ENCODE measurements at places on chromosomes 4 and X.

- no peak for DNase-seq
These were observed 378.1 kb upstream of the FTHL17 start for GRCh38 chrX:31449965-31450364.

GRCh38 chrX:101550751-101551379 lies 518 bp downstream of the ARMCX1 start:
- DNase-seq, result no peak

GRCh38 chr4:117965622-117966021 lies 68.7 kb upstream of the NDST3 start:
- DNase-seq, result peak; percentile 5

DNA sequence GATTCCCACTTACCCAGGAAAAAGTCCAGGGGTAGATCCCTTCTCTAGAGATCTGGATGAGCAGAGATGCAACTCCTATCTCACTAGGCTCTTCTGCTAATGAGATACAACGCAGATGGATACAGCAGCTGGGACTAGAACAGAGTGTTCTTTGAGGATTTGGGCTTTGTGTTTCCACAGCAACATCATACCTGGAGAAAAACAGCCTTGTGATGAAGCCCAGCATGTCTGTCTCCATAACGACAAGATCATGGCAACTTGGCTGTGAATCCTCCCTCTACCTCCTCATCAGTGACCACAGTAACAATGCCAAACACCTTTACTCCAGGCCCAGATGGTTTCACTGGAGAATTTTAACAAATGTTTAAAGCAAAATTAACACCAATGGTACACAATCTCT lies 80.1 kb downstream of the RCHY1 start:
- no peak for DNase-seq

DNA sequence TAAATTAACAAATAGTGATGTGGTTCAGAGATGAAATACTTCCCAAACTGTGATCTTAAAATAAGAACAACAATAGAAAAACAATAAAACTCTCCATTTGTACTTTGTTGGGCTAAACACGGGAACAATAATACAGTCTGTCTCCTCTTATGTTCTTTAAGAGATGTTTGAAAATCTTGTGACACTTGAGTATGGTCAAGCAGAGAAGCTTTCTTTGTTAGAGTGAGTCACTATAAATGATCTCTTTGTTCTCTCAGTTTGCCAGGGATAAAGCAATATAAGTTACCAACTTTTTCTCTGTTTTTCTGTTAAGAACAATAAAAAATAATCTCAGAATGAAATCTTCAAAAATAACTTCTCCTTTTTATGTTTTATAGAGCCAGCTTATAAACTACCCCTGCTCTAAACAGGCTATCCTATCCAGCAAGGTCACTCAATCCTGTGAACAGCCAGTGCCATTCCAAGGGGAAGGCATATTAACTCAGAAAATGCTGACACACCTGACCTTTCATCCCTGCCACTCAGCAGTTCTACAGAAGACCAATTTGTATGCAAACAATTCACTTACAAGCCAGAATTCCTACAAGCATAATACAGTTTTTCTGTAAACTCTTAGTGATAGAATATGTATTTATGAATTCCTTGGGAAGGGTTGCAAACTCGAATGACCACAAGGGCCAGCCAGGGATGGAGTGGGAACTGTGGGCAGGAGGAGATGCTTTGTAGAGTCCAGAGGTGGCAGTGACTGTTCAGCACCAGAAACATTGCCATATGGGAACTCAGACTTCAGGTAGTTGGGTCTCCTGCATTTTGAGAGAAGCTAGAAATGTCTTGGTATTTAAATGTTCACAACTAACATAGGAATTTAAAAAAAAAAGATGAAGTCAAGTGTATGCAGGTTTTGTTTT lies 52.2 kb downstream of the AFM start:
- no peak for DNase-seq

DNA sequence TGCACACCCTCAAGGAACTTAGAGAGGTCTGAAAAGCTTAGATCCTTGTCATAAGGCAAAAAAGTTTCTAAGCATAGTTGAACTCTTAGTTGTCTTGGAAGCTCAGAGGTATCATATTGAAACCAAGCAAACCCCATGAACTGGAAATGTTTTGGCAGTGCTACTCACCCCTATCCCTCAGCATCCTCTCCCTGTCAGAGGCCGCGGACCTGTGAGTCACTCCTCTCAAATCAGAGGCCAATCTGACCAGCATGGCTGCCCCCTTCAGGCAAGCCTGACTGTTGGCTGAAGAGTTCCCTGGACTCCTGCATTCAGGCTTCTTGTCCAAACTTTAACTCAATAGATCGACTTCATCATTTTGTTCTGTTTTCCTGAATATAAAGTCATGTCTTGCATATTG lies 69.4 kb downstream of the KCNIP4 start:
- no peak for DNase-seq

GRCh38 chrX:40734971-40735324 lies 394 bp downstream of the MED14 start:
- DNase-seq, result no peak

DNA sequence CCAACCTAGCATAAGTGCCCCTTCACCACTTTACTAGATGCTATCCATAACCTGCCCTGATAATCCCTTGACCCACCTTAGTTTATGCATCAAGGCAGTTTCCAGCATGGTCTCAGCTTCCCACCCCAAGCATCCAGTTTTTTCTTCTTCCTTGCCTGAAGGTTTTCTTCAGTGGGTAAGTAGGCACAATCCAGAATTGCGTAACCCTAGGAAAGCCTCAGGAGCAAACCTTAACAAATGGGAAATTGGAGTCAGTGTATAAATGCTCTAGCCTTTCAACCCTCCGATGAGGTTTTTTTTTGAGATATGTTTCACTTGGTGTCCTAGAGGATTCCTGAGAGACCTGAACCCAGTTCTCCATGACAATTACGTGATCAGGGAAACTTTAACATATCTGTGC lies 614.0 kb upstream of the BOD1L1 start:
- DNase-seq, result no peak

DNA sequence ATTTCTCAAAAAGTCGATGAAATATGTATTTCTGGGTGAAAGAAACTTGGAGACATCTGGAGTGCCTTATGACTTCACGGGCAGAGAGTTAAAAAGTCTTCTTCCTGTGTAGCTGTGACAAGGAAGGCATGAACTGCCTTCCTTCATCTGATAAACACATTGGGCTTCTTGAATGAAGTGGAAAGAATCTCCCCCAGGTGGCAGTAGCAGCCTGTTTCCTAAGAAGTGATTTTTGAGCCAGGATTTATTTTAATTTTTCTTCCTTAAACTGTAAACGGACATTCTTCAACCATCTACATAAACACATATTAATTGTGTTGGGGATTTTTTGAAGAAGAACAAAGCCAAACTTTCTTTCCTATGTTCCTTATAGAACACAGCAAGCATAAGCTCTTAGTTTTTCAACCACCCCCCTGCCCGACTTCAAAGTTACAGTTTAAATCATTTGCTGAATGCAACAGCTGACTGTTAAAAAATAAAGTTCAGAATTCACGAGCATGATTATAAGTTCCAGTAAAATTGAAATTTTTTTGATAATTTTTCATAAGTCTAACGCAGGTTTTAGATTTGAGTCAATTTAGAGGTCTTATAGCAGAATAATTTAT lies 980 bp upstream of the GIMD1 start:
- peak; percentile 52 for DNase-seq

DNA sequence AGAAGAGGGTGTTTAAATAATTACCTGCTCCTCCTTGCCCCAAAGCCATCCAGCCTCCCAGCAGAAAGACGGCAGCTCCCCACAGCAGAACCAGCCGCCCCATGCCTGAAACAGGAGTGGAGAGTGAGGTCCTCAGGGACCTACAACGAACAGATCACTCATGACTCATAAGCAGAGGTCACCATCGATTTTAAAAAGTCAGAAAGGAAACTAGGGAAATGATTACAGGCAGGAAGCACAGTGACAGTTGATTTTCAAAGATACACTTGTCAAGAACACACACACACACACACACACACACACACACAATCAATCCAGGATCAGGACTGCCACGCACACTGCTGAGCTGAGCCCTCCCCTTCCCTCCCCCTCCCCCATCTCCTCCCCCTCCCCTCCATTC lies at the start of gene CRLF2:
TSS of gene CRLF2 (minus strand) at position 118 of the 400 bp plus-strand sequence. CDS start at position 103, 15 bp downstream.
- DNase-seq, result no peak

DNA sequence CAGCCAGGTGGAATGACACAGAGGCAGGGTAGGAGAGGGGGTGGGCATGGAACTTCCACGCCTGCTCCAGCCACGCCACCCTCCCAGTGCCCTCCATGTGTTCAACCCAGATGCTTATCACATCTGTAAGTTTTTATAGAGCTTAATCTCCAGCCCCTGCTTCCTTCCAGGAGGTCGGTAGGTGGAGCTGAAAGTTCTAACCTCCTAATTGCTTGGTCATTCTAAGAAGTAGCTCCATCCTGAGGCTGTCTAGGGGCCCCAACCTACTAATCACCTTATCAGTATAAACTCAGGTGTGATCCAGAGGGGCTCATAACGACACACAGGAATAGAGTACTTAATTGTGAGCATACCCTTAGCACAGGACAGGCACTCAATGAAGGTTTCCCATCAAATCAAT lies 18.3 kb downstream of the QDPR start:
- no peak for DNase-seq

DNA sequence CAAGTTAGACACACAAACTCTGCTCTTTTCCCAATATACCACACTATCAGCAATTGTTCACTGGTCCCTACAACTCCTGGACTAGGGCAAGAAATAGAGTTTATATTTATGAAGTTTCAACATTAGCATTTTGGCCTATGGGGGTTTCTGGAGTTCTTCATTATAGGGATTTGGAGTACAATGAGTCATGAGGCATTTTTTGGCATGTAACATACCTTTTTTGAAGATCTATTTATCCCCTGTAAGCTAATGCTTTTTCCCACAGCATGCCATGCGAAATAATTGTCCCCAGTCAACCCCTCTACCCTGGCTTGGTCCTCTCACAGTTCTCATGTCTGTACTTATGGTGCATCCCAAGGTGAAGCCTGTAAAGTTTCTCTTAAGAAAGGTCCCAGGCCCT lies 36.7 kb upstream of the EDA2R start:
- no peak for DNase-seq

All from right renal pelvis (tissue), 4 donors.